Hematopoietic multipotent progenitor cell treated with erythropoietin and hydrocortisone succinate and interleukin-3 and kit ligand, for 4 days (in vitro differentiated cells): ENCODE measurements at places on chromosomes 16 and 17.

GRCh38 chr17:40909755-40910154 is 24.7 kb upstream of the KRT20 start:
- no peak for DNase-seq

- DNase-seq = peak; percentile 34
These were observed 15.0 kb downstream of the CPNE2 start for GRCh38 chr16:57107321-57107922.

DNA sequence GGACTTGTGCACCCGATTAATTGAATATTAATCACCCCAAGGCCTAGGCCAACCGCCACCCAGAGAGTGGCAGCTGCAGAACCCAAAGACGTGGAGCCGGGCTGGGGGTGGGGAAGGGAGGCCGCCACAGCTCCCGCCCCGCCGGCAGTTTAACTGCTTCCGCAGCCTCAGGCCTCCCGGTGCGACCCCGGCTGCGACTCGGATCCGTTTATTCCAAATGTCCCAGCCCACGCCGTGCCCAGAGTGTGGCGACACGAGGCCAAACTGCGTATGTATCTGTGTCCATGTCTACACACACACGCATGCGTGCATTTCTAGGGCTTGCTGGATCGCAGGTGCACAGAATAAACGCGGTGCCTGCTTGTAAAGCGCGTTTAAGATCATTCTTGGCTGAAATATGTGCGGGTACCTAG is 802 bp upstream of the TOB1 start:
- DNase-seq = peak; percentile 81

- no peak for DNase-seq
These were observed 7.8 kb downstream of the NUDT16L1 start for GRCh38 chr16:4700997-4701743.

DNA sequence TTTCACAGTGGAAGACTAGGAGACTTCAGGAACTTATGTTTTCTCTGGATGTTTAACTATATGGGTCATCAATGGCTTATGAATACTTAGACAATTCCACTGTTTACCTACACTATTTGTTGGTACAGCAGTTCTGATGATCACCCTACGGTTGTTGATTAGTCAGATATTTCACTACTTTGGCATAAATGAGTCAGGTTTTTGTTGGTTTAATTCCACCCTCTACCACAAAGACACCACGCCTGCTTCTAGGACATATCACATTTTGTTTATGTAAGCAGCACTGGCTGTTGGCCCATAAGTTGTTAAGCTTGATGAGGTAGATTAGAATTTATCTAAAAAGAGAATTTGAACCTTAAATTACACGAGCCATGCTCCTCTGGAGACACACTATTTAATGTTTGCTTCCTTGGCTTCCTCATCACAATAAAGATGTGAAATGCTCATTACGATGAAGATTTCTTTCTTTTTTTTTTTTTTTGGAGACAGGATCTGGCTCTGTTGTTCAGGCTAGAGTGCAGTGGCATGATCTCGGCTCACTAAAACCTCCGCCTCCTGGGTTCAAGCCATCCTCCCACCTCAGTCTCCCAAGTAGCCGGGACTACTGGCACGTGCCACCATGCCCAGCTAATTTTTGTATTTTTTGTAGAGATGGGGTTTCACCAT is 4.3 kb downstream of the GDE1 start:
- DNase-seq = peak; percentile 80

GRCh38 chr17:76995387-76996105 is 127.3 kb downstream of the MGAT5B start:
- DNase-seq = no peak

DNA sequence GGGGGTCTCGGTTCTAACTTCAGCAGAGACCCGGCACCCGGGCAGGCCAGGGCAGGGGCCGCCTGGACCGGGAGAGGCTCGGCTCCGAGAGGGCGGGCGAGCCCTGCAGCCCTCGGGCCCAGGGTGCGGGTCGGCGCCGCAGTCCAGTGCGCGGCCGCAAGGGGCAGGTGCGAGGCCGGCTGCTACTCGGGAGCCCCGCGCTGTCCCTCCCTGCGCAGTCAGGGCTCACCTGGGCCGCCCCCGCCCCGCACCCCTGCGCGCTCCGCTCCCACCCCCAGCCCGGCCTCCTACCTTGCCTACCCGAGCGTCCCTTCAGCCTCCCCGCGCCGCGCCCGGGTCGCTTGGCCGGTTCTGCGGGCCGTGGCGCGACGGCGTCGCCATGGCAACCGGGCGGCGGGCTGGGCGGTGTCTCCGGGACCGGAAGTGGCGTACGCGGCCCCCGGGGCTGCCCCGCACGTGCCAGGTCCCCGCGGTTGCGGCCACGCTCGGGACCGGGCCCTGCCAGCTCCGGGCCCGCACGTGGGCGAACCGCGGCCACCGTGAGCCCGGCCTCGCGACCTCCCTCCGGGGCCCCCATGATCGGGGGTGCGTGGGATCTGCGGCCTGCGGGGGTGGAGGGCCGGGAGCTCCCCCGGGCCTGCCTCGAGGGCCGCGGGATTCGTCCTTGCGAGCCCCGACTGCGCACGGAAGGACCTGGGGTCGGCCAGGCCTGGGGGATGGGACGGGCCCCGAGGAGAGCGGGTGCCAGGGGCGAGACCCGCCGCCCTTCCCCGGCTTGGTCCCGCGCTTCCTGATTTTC is at the start of gene CYB561:
Gene CYB561, minus strand, starts transcription at position 353 of the 799 bp plus-strand sequence. CDS start 8,759 bp downstream, outside the sequence.
- peak; percentile 82 for DNase-seq

DNA sequence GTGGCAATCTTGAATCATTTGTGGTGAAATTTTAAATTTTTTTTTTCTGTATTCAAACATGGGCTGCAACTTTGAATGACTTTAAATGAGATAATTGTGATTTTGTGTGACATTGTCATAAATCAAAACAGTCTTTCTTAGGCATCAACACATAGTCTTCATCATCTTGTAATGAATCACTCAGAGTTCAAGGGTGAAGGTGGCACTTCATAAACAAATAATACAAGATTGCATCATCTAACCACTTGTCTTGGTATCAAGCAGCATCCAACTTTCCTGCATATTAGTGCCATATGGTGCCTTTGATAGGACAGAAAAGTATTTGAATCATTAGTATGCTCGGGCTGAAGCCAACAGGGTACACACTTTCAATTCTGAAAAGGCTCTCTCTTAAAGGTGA is 392.4 kb upstream of the GOT2 start:
- DNase-seq = no peak

DNA sequence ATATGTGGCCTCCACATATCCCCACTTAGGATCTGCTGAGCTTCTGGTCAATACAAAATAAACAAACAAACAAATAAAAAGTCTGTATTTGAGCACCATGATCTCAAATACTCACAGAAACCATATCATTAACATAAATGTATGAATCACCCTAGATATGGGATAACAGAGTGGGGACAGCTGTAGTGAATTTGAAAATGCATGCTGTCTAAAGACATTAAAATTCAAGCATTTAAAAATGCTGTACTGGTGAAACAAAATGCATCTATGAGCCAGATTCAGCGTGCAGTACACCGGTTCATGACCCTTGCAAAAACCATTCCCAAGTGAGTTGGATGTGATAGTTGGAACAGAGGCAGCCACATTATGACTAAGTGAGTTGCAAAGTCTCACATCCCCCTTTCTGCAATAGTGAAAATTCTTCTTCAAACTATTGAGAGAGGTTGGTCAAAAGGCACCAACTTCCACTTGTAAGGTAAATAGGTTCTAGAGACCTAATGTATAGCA is 12.3 kb downstream of the GRIN2A start:
- no peak for DNase-seq

GRCh38 chr17:29063992-29064391 is 21.1 kb downstream of the PIPOX start:
- DNase-seq = peak; percentile 63

DNA sequence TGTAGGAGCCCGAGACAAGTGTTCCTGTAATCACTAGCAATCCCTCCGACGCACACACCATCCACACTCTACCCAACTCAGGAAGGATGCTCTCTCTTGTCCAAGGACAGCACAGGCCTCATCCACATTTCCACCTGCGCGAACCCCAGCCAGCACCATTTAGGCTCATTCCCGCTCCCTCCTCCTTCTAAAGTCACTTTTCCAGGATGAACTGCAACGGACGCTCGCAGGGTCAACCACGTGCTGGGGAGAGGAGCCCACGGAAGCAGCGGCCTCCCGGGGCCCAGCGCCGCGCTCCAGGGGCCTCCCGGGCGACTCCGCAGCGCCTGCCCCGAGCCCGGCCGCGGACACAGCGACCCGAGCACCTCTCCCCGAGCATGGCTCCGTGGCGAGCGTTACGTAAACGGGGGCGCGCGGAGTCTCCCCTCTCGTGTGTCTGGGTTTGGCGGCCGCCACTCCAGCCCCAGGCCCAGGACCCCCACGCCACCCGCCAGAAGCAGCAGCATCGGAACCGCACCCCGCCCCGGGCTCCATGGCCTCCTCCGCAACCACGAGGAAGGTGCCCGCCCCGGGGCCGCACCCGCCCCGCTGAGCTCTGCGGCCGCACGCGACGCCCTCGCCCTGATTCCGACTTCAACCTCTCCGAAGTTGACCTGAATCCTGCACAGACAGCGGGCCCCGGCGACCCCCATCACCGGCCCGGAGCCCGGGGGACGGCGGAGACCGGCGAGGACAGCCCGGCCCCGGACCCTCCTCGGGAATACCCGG is 668 bp downstream of the USP36 start:
- peak; percentile 65 for DNase-seq

- DNase-seq = no peak
These were observed 67.6 kb upstream of the SREBF1 start for GRCh38 chr17:17904166-17905035.

GRCh38 chr17:55351226-55351625 is 70.4 kb downstream of the MMD start:
- DNase-seq = peak; percentile 44
